ENCODE measurements at places on chromosomes 1 and 21.

DNA sequence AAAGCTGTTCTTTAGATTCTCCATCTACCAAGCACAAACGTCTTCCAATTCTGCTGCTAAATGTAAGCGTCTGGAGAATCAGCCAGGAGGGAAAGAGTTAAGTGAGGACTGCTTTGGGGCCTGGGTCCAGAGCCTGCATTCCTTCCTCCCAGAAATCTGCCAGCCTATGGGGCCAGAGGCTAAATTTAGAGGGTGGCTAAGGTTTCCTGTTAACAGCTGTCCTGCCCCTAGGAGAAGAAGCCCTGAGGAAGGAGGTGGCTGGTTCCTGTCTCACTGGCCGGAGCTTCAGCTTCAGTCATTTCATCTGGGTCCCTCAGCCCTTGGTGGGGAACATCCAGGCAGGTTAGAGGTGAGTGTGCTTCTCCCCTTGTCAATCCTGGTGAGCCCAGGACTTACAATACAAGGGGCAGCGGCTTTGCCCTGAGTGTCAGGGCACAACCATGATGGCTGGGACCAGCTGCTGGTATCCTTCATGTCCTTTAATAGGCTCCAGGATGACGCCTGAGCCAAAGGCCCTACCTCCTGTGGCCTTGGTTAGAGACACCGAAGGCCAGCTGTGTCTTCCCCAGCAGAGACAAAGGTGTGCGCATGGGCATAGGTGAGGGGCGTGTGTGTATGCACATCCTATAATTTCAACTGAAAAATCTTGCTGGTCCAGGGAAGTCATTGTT, at the start of gene STYXL2:
TSS of gene STYXL2 (plus strand) at position 230 of the 671 bp plus-strand sequence. CDS start 775 bp downstream, outside the sequence.
- DNase-seq, result no peak

- DNase-seq, result no peak
These were observed 444.8 kb downstream of the KIF26B start for GRCh38 chr1:245599371-245600174.

DNA sequence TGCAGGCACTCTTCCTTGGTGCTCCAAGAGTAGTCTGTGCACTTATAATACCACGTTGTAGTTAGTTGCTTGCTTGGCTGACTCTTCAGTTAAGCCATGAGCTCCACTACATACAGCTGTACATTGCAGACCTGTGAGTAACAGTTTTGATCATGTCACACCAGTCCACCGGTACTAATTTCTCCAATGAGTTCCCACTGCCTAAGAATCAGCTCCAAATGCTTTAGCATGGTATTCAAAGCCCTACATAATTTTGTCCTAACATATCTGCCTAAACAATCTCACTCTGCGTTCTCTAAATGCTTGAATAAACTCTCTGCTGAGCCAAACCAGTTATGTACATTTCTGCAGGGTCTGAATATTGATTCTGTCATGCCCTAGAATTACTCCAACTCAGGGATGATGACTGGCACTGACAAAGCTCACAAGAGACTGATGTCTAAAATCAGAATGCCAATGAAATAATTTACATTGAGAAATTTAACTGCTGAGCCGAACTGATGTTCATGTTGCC, 200.7 kb downstream of the LHX8 start:
- no peak for DNase-seq

DNA sequence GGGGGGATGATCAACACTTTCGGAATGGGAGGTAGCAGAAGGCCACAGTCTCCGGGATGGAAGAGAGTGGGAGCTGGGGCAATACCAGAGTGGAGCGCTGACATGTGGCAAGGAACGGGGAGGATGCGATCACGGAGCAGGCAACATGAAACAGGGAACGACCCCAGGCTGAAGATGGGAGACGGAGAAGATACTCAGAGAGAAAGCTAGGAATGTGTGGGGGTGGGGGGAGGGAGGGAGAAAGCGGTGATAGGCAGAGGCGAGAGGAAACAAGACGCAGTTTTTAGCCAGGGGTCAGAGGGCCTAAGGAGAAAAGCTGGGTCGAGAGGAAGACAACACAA, 577 bp downstream of the RAB3GAP2 start:
- no peak for DNase-seq

DNA sequence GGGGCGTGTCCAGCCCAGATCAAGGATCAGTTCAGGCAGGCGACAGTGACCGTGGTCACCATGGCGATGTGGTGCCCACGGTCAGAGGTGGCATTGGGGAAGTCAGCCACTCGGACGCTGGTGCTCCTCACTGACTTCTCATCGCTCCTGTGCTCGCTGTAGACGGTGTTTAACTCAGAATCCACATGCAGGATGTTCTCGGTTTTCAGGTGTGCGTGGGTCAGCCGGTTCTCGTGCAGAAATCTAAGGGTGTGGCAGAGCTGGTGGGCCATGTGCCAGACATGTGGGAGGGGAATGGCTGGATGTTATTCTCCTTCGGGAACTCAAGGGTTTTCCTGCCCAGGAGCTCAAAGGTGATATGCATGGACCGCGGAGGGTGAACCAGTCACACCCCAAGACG, 11.7 kb downstream of the OR2AJ1 start:
- DNase-seq, result no peak

DNA sequence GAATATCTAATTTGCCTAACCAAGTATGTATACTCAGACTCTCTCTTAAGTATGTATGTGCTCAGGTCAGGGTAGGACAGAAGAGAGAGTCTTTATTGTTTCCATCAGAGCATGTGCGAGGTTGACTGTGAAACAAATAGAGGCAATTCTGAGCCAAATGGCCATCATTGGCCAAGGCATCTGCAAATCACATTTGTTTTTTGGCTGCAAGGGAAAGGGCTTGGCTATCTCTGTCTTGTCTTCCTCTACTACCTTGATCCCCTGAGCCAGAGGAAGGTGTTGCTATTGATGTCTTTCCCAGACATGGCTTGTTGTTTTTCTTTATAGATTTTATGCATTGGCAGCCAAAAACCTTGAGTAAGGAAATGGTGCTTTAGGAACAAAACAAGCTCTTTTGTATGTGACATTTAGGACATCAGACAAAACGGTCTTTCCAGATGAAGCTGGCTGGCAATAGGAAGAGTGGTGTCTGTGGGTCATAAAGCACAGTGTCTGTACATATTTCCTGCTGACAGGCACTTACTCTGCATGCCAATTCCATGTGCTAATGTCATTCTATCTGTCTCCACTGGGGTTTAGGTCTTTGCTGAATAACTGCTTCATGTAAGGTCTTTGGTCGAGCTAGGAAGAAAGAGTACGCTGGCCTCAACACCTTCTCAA, 163.3 kb downstream of the BRINP2 start:
- DNase-seq, result no peak

DNA sequence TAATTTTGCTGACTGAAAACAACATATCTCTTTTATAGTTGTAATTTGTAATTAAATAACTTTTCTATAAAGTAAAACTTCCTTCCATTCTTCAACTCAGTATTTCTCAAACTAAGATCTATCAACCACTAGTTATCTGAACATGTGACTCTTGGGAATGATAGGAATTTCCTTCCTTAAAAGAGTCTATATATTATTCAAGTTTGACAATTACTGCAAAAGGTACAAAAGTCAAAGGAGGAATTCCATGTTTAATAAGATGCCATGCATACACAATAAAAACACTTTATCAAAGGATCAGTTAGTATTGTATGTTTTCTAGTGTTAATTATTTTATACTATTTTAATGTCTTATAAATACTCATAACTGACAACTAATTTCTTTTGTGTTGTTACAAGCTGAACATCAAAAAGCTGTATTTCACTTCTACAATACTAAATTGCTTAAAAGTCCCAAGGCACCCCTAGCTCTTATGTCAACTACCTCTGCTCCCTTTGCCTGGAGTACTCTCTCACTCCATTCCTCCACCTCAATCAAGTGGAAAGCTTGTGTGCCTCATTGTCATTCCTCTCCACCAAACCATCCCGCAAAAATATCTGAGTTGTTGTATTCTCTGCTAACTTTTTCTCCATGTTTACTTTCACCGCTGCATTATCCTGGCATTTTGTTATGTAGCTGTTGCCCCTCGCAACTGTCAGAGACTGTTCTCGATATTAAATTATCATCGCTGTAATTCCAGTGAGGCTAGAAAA, 67.9 kb downstream of the SLC44A5 start:
- DNase-seq, result no peak

DNA sequence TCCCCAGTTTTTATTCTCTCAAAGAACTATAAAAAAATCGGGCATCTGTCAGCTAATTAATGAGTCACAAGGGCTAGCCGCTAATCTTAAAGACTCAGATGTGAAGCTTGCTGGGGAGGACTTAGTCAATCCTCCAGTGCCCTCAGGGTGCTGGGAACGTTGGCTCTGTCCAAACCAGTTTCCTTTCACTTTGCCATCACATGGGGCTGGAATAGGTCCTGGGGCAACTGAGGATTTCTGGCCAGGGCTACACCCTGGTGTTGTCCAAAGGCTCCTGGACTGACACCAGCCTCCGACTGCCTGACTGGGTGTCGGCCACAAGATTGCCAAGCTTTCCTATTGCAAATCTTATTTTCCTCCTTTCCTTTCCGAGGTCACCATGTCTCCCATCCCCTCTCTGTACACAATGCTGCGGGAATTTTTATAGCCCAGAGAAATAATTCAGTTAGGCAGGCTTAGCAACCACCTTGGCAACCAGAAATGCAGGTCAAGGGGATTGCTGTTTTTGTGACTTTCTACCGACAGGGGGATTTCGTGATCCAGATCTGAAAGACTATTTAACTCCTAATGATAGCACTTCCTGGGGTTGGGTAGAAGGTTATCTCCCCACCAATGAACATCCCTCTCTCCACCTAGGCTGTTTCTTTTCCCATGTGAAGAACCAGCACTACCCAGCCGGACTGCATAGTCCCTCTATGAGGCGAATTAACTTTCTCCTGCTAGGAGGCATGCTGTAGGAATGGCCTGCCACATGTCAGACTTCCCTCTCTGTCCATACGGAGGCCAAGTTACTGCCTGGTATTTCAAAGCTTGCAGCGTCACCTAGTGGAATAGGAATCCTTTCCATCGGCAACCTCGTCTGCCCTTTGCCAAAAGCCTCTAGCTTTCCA, 29.9 kb upstream of the CTBS start:
- DNase-seq, result no peak

GRCh38 chr1:204630132-204630905, 55.2 kb downstream of the LRRN2 start:
- DNase-seq, result no peak

Measured in CD8-positive, alpha-beta memory T cell (primary cell).